AG09319 (cell line): ENCODE measurements at places on chromosomes 2 and 18.

- DNase-seq, result no peak
Observed at GRCh38 chr2:137747509-137747908, 216.8 kb upstream of the HNMT start.

DNA sequence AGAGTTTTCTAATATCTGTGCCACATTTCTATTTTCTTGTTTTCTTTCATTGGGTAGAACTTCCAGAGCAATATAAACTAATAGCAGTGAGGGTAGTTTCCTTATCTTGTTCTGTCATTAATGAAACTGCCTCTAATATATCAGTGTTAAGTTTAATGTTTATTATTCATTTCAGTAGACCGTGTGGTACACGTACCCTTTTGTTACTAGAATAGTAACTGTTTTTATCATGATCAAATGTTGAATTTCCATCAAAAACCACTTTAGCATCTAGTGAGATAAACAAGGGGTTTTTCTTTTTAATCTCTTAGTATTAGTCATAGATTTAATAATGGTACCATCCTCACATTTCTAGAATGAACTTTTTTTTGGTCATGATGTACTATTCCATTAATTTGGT lies 16.0 kb downstream of the DGUOK start:
- no peak for DNase-seq

- no peak for DNase-seq
Observed at GRCh38 chr2:231894566-231895380, 31.4 kb downstream of the NPPC start.

- DNase-seq, result no peak
Observed at GRCh38 chr2:41854227-41854626, 193.6 kb upstream of the PKDCC start.

DNA sequence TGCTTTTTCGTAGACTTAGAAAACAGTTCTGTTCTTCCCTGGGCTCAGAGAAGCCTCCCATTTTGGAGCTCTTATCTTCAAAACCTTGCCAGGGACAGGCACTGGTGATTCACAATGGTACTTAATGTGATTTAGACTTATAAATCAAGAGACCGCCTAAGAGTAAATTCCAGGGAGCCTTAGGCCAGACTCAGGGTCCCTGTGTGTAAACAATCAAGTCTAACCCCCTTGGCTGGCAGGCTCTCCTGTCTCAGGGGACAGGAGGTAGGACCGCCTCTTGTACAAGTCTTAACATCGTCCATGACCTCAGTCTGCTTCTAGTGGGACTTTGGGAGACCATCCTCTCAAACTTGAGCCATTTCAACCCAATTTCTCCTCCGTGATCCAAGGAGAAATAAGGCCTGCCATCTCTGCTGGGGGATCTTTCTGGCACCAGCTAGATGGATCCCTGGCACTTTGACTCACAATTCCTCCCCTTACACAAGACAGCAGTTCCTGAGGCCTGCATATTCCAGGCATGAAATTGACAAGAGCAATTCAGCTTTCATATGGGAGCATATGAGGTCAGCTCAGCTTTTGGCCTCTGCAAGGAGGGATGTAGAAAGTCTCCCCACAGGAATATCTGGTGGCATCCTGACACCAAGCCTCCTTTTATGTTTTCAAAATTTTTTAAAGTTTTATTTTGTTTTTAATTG lies 487.0 kb downstream of the TNS1 start:
- no peak for DNase-seq

DNA sequence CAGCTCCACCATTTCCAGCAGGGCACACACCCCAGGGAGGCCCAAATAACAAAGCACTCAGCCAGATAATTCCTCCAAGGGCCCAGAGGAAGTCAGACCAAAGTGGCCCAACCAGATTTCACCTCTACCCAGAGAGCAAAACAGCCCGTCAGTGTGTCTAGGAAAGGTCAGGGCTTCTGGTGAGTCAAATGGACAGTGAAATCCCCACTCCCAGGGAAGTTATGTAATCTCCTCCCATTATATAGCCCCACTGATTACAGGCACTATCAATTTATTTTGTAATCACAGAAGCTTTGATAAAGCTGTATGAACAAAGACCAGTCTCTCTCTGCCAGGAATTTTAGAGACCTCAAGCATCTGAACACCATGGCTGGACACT lies 4.0 kb downstream of the B4GALT6 start:
- DNase-seq, result no peak

DNA sequence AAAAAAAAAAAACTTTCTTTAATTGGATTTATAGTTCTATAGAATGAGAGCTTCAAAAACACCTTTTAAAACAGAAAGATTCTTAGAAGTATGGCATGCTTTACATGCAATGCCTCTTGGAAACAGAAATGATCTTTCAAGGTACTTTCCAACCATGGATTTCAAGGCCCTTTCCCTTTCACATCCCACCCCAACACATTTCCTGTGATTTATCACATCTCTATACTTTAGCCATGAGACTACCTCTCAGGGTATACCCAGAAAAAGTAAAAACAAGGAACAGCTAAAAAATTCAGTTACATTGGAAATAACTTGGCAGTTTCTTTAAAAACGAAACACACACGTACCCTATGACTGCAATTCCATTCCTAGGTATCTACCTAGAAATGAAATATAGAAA lies 15.2 kb downstream of the RNU4ATAC start:
- no peak for DNase-seq

- no peak for DNase-seq
Observed at GRCh38 chr18:79856119-79857007, 58.6 kb downstream of the KCNG2 start.

GRCh38 chr2:141565597-141565996 lies 565.2 kb downstream of the LRP1B start:
- no peak for DNase-seq

- DNase-seq, result peak; percentile 19
Observed at GRCh38 chr2:217650716-217651360, 352.0 kb downstream of the TNS1 start.

DNA sequence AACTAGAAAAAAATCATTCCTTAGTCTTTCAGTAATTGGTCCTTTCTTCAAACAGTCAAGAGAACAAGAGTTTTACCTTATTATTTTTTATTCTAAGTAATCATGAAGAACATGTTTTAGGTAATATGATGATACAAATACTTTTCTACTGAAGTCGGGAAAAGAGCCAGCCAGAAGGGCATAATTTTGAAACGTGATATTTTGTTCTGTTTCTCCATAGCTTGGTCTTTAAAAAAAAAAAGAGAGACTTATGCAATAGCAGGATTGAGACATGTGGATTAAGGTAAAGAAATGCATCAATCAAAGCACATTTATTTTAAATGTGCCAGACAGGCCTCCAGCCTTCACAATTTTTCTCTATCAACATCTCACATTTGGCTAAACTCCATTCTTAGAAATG lies 1016.8 kb downstream of the CNTNAP5 start:
- no peak for DNase-seq

- DNase-seq, result no peak
Observed at GRCh38 chr2:112751451-112752197, 12.8 kb downstream of the CKAP2L start.

GRCh38 chr2:223760838-223761502 lies 76.4 kb downstream of the AP1S3 start:
- peak; percentile 19 for DNase-seq

- no peak for DNase-seq
Observed at GRCh38 chr2:71706121-71706520, 252.8 kb downstream of the DYSF start.

DNA sequence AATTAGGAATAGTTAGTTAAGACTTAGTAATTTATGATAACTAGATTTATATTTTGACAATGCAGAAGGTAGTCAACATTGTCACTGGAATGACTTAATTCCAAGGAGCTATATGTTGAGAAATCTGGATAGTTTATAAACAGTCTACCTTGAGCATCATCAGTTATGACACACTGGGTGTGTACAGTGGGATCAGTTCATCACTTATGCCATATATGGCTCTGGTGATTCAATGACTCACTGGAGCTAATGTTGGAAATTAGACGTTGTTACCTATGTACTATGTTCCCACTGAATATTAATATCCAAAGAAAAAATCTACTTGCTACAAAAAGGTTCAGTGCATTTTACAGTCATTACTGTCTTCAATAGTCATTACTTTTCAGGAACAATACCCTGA lies 34.0 kb upstream of the ITPRID2 start:
- DNase-seq, result no peak

DNA sequence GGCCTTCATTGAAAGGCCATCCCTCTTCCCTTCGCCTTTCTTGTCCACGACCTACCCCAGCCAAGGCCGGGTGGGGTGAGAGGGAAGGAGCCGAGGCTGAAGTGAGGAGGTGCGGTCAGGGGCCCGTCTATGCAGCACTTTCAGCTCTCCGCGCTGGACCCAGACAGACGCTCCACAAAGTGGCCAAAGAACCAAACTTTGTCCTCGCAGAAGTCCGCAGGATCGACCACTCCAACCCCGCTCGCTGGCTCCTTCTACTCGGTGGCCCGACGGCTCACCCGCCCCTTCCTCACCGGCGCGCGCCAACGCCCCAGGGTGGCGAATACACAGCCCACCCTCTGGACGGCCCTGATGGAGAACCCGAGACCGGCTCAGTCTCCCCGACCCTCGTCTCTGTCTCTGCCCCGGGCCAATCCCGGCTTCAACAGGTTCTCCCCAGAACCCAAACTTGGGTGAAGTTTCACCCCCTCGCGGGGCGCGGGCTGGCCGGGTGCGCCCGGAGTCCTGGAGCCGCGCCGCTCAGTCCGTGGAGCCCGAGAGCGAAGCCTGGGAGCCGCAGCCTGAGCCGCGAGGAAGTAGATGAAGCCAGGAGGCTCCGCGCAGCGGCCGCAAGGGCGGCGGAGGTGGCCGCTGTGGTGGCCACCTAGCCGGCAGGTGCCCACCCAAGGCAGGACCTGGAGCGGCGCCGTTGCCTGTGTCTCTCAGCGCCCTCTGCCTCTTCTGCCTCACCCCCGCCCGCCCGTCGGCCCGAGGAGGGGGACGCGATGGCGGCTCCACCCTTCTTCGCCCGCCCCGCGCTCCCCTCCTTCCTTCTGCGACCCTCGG lies 26.7 kb upstream of the ALPP start:
- DNase-seq, result no peak

GRCh38 chr18:32324181-32324580 lies 134.3 kb downstream of the MEP1B start:
- peak; percentile 71 for DNase-seq

GRCh38 chr2:240203788-240204270 lies 63.4 kb upstream of the OTOS start:
- DNase-seq, result no peak

DNA sequence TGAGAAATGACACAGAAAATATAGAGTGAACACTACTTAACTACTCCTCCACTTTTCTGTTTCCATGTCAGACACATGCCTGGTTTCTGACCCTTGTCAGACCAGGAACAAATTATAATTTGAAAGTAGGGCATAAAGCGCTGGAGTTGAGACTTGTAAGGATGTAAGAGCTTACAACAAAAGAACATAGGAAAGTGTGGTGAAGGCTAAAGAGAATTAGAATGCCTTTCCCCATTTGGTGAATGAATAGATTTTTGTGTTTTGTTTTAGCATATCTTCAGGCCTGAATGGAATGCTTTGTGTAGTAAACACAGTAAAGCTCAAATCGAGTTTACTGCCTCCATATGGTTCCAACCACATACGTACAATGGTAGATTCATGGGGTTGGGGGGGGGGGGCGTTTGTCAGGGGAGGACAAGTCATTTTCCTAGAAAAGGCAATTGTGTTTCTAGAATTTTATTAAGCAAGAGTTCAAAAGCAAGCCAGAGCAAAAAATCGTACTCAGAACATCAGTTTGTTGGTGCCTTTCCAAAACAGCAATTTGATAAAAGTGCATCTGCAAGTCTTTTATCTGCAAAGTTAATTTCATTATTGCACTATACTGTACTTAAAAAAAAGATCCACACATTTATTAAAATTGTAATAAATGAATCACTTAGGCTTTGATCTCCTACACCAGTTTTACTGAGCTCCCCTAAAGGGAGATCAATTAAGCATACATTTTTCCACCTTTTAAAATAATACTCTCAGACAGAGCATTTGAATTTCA lies 30.9 kb downstream of the NRXN1 start:
- no peak for DNase-seq

DNA sequence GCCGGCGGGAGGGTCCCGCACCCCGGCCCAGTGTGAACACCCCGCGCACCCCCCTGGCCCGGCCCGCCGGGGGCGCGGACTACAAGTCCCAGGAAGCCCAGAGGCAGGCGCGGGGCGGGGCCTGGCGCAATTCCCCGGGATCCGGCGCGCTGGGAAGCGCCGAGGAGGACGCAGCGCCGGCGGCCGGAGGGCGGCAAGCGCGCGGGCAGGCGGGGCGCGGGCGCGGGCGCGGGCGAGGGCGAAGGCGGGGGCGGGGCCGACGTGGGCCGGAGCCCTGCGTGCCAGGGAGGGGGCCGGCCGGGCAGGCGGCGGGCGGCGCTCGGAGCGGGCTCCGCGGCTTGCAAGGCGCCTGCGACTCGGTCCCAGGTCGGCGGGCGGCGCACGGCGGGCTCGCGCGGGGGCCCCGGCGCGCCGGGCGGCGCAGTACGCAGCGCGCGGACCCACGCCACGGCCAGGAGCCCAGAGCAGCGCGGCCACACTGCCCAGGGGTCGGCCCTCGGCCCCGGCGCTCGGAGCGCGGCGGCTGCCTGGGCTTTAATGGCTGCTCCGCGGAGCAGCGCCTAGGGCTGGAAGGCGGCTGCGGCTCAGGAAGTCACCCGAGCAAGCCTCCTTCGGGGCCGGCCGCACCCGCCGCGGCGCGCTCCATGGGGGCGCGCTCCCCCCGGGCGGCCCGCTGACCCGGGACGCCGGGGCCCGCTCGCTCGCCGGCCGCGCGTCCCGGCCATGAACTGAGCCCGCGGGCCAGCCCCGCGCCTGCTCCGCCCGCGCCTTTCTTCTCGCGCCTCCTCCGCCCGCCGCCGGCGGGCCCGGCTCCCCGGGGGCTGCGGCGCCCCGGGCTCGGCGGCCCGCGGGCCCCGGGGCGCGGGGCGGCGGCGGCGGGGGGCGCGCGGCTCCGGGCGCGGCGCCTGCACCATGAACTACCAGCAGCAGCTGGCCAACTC lies at the start of gene AGAP1:
Gene AGAP1, plus strand, starts transcription at position 269 of the 941 bp plus-strand sequence.
- peak; percentile 72 for DNase-seq
